ENCODE measurements at places on chromosomes 3 and 15.

GRCh38 chr15:81327516-81327915 lies 3.6 kb upstream of the STARD5 start:
- DNase-seq, result no peak

DNA sequence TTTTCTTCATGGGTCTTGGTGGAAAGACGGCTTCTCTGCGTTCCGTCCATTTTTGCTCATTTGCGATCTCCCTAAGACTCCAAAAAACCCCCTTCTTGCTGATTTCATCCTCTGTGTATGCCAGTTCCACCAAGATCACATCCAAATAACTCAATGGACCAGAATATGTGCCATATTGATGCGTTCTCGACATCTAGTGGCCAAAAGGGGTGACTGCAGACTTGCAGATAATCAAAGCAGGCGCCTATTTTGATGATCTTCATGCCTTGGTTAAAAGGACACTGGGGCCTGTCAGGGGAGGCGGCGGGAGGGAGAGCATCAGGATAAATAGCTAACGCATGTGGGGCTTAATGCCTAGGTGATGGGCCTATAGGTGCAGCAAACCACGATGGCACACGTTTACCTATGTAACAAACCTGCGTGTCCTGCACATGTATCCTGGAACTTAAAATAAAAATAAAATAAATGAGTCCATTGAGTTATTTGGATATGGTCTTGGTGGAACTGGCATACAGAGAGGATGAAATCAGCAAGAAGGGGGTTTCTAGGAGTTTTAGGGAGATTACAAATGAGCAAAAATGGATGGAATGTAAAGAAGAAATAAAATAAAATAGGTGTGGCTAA lies 104.2 kb upstream of the RAD18 start:
- DNase-seq, result peak; percentile 0

GRCh38 chr3:130111185-130111864 lies 29.7 kb downstream of the ALG1L2 start:
- peak; percentile 97 for DNase-seq

DNA sequence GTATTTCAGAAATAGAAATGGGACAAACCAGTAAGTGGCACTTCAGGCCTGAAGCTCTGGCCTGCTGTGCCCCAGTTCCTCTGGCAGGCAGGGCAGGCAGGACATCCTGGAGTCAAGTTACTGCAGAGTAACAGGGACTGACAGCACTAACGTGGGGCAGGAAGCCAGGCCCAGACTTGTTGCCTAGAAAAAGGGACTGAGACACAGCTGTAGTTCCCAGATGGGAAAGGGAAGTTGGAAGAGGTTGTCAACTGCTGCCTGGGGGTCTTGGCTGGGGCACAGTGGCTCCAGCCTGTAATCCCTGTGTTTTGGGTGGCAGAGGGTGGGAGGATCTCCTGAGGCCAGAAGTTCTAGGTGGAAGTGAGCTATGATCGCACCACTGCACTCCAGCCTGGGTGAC lies 171.9 kb downstream of the FMN1 start:
- DNase-seq, result no peak

DNA sequence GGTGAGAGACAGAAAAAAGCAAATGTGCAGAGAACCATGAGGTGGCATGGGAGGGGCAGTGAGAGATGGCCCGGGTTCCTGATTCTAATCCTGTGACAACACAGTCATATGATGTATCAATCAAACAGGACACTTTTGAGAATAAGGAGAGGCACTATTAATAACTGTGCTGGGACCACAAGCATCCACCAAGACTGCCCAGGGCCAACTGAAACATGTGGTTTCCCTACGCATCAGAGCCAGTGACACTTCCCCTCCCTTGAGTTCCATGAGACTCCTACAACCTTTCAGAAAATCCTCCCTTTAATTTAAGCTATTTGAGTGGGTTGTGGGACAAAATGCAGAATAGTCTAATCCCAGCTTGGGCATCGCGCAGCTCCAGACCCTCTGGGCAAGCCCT lies 17.4 kb downstream of the SH3BP5 start:
- DNase-seq, result no peak

GRCh38 chr3:32316976-32317375 lies 74.7 kb upstream of the CMTM7 start:
- DNase-seq, result no peak

- DNase-seq, result no peak
These were observed 110.8 kb downstream of the TIGIT start for GRCh38 chr3:114404590-114404989.

GRCh38 chr3:126113733-126114442 lies 30.0 kb upstream of the SLC41A3 start:
- DNase-seq, result no peak

GRCh38 chr3:117226932-117227331 lies 517.4 kb downstream of the TUSC7 start:
- DNase-seq, result no peak

DNA sequence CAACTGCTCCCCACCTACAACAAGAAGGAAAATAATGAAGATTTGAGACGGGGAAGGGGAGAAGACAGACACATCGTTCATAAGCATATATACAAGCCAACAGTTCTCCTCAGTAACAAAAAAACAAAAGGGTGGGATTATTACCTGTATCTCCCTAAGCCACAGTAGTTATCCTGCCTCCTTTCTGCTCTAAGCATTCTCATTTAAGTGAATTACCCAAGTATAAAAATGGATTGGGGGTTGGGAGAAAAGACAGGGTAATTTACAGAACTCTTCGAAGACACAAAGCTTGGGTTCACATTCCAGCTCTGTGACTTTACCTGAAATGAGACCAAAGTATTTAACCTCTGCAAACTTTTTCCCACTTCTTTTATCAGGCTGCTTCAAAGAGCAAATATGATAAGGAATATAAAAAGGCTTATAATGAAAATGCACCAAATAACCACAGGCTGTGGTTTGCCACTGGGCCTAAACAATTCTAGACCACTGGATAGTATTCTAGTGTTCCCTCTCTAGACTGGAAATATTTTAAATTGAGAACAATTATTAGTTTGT lies 64.4 kb downstream of the UACA start:
- DNase-seq, result no peak

DNA sequence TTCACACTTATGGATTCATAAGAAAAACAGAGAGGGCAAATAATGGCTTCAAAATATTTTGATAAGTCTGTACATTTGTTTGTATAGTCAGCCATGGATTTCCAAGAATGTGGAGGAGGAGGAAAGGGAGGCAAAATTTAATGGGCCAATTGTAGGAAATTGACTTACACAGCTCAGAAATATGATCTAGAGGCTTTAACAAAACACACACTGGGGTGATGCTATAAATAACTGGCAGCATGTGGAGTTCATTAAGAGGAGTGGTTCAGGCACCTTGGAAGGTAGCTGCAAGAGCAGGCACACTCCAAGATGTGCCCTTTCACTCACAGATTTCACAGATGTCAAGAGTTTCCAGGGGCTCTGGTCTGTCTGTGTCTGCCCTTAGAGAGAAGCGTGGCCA lies 193.4 kb upstream of the RASGRP1 start:
- DNase-seq, result no peak

GRCh38 chr3:187740421-187741399 lies 4.6 kb downstream of the BCL6 start:
- peak; percentile 25 for DNase-seq

DNA sequence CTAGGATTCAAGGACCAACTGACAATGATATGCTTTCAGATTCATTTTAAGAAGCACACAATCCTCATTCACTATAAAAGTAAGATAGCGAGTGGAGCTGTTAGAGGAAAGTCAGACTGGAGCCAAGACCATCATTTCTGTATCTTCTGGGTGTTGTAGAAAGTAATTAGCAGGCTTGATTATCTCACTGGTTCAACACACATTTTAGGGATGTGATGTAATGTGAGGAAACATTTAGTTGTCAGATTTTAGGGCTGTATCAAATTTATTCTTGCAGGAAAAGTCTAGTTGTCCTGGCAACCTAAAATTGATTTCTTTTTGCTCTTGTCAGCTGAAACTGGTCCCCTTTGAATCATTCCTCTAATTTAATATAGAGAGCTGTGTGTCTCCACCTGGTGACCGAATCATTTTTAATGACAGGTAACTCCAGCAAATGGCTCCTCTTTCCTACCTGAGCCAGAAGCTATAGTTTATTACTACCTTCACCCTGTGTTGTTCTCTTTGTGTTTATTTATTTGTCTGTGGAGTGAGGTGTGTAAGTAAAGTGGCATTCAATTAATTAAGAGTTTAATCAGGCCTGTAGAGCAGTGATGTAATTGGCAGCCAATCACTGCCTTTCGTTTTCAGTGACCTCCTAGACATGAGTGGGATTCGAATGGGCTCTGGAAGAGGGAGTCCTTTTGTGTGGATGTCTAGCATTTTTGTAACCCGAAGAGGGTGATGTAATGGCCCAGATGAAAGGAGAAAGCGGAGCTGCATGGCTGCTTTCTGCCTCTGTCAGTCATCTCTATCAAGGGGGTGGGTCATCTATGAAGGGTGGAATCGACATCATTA lies 125.8 kb downstream of the LPP start:
- no peak for DNase-seq

- no peak for DNase-seq
These were observed 20.9 kb downstream of the NUDT16 start for GRCh38 chr3:131402391-131403039.

DNA sequence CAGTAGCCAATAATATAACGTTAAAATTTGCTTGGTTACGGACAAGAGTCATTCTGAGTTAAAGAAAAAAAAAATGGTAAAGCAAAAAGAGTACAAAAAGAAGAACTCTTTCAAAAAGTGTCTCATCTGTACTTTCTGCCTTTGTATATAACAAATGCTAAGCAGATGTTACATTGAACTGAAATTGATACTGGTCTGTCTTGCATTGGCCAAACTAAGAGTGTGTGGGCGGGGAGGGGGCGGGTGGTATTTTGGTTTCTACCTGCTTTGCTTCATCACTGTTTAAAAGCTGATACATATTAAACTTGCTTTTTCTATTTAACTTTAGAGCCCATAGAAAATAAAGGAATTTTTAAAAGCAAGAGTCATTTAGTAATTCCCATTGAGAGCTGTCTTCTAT lies 215.0 kb upstream of the THBS1 start:
- DNase-seq, result no peak

DNA sequence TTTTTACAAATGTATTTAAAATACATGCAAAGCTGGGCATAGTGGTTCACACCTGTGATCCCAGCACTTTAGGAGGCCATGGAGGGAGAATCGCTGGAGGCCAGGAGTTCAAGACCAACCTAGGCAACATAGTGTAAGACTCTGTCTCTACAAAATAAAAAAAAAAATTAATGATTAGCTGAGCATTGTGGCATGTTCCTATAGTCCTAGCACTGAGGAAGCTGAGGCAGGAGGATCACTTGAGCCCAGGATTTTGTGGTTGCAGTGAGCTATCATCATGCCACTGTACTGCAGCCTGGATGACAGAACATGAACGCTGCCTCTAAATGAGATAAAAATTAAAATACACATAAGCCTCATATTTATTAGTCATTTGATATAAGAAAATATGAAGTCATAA lies 142.8 kb downstream of the TCF12 start:
- DNase-seq, result no peak

DNA sequence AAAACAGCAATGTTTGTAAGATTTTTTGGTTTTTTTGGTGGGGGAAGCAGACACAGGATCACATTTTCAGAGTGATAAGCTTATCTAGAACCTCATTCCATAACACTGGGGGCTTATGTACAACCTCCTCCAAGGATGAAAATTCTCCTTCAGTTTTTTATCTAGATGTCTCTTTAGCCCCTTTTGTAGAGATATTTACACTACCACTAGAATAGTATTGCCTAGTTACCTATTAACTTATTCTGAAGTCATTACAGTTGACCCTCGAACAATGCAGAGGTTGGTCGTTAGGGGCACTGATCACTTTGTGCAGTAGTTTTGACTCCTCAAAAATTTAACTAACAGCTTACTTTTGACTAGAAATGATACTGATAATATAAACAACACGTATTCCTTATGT lies 32.8 kb downstream of the IFT57 start:
- DNase-seq, result no peak

DNA sequence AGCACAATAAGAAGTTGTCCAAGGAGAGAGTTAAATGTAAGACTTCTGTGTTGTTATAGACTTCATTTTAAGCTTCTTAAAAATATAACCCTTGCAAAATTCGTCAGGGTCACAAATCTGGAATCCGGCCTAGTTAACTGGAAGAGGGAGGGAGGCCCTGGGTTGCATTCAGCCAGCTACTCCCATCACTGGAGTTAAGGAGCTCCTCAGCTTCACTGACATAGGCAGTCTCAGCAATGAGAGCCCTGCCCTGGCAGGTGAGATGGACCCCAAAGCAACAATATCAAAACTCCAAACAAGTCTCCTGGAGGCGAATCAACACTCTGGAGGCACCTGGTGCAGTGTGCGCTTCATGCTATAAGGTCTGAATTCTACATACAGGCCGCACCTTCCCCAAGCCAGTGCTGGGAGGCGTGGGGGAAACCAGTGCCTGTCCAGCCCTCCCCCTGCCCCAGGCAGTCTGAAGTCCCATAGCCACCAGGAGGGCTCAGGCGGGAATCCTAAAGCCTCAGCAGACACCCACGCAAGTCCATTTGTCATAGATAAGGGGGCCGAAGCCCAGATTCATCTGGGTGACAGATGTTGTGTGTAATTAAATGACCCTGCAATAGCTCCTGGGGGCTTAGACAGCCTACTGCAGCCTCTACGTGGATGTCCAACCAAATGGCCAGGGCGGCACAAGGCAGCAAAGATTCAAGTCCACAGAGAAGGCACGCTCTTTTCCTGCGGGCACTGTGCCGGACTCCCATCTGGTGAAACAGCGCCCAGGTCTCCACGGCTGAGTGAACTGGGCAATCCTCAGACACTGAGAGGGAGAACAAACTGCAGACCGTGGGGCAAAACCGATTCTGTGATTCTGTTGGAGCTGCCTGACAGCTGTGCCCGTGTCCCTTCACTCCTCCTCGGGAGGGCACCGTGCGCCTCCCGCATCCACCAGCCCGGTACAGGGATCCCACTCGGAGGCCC lies 64.9 kb downstream of the ATP10A start:
- DNase-seq, result no peak

GRCh38 chr3:23076437-23076836 lies 126.7 kb upstream of the UBE2E2 start:
- no peak for DNase-seq

- no peak for DNase-seq
These were observed 22.4 kb downstream of the HPS3 start for GRCh38 chr3:149151843-149152242.

- no peak for DNase-seq
These were observed 31.1 kb upstream of the FGD5 start for GRCh38 chr3:14787630-14788029.

DNA sequence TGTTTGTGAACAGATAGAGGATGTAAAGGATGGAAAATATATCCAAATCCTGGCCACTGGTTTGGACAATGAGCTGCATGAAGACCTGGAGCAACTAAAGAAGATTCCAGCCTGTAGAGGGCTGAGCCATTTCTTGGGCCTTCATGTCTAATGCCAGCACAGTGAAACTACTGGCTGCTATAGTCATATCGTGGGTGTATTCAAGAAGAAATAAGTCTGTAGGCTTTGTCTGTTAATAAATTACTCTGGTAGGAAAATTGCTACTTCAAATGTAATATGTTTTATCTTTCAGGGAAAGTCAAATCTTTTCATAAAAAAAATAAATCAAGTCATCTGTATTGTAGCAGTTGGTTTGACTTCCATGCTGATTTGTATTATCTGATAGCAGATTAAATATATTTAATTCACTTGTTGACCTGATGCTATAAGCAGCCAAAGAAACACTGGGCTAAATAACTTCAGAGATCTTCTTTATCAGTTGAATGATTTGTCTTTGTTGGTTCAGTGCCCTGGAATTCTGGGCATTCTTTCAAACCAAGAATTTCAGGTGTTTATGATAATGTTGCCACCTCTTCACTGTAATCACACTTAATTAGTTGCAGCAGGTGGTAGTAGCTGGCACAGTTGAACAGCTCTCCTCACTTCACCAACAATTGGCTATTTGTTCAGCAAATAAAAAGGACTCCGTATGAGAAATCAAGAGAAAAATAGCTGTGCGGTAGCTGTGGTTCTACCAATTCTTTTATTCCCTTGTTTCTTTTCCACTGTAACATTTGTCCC lies 1109.5 kb downstream of the NSUN3 start:
- no peak for DNase-seq
